ENCODE measurements at places on chromosomes 12 and 14. TPM values are rescaled to one million over a fixed set of nuclear protein-coding genes. Genes with fewer than 3 reads are reported as not detected.

DNA sequence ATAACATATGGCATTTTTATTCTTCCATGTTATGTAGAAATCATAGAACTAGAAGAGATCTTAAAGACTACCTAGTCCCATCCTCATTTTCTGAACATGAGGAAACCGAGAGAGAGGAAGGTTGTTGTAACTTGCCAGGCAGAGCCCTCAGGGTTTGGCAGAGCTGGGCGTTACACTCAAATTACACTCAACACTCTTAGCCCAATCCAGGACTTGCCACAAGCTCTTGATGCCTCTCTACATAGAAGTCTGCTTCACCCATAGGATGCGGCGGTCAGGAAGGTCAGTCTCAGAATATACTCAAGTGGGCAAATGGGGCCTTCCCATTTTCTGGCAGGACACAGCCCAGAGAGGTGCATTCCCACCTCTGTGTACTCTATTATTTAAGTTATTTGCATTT, 208.1 kb downstream of the ZFP36L1 start:
- H3K27me3 ChIP-seq: no peaks in the 10 kb centered on the region
- peaks cover 62% of the 10 kb centered on the region for H3K4me1 ChIP-seq
- H3K27ac ChIP-seq: no peak overlapping the region
- H3K4me3 ChIP-seq: no peak overlapping the region
- DNase-seq: no peak

DNA sequence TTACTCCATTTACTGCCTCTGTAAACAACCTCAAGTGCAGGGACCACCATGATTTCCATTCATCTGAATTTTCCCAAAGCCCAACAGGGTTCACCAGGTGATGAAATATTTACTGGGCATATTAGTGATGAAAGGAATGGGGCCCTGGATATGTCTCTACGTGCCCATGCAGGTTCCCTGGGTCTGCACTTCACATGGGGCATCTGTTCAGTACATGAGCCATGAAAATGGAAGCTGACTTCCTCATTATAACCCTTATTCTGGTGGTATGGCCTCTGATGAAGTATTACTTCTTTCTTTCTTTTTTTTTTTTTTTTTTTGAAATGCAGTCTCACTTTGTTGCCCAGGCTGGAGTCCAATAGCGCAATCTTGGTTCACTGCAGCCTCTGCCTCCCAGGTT, 26.5 kb upstream of the CORO1C start:
- no peak for DNase-seq
- no peaks in the 10 kb centered on the region for H3K36me3 ChIP-seq
- no peak overlapping the region for H3K27ac ChIP-seq
- peaks cover 3% of the 10 kb centered on the region for H3K4me1 ChIP-seq
- H3K4me3 ChIP-seq: no peak overlapping the region

DNA sequence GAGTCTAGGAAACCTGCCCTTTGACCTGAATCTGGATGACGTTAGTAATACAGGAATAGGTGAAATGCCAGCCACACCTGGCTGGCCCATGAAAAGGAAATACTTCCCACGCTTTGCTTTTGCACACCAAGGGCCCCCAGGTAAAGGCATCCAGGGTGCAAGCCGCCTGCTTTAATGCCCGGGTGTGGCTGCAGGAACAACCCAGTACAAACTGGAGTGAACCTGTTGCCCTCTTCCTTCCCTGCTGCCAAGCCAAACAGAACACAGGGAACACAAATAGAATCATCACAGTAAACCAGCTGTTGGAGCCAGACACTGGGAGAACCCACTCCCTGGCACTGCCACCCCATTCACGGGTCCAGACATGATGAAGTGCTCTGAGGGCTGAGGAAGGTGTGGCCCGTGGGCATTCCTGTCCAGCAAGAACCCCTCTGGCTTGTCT, 24.2 kb upstream of the FOS start:
- no peak overlapping the region for H3K27ac ChIP-seq
- H3K4me1 ChIP-seq: peaks cover 19% of the 10 kb centered on the region
- H3K4me3 ChIP-seq: no peak overlapping the region
- no peaks in the 10 kb centered on the region for H3K36me3 ChIP-seq
- H3K27me3 ChIP-seq: peaks cover 3% of the 10 kb centered on the region
- no peak for DNase-seq

The ASCL4 gene
- total RNA-seq: not detected

DNA sequence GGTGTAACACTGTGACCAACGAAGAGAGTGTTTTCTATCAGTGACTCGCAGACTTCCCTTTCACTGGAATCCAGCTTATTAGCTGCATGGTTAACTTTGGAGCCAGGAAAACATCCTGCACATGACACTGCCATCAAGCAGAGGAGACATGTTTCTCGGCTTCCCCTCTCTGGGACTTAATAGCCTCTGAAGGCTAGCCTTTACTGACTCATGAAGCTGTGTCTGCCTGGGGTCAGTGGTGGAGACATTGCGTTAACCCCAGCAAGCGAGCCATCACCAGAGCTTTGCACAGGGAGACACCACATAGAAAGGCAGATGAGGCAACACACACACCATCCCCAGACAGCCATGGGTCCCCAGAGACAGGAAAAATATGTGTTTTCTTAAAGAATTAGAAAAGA, 126.9 kb upstream of the PRICKLE1 start:
- no peak overlapping the region for H3K4me3 ChIP-seq
- no peaks in the 10 kb centered on the region for H3K4me1 ChIP-seq
- H3K36me3 ChIP-seq: peaks cover 11% of the 10 kb centered on the region
- peak overlapping the region; percentile 76 for H3K27ac ChIP-seq
- no peak for DNase-seq
- no peaks in the 10 kb centered on the region for H3K27me3 ChIP-seq

GRCh38 chr12:27424631-27425230, 21.8 kb upstream of the SMCO2 start:
- peaks cover 5% of the 10 kb centered on the region for H3K36me3 ChIP-seq
- H3K4me3 ChIP-seq: no peak overlapping the region
- no peaks in the 10 kb centered on the region for H3K4me1 ChIP-seq
- H3K27me3 ChIP-seq: no peaks in the 10 kb centered on the region
- DNase-seq: no peak

DNA sequence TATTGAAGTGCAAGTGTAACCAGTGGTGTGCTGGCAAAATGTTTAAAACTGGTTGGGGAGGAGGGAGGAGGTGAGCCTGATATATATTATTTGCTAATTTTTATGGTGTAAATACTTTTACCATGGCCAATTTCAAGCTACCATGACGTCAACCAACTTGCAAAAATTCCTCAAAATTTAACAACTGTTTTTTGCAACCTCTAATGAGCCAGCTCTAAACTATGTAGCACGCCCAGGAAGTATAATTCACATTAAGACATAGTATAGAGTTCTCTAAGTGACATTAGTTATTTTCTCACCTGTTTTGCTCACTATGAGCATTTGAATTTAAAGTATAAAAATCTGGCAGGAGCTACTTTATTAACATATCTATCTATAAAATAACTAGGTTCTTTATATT, 41.4 kb downstream of the ATL1 start:
- no peaks in the 10 kb centered on the region for H3K27me3 ChIP-seq
- DNase-seq: no peak
- no peak overlapping the region for H3K4me3 ChIP-seq
- no peak overlapping the region for H3K27ac ChIP-seq
- H3K36me3 ChIP-seq: no peaks in the 10 kb centered on the region

DNA sequence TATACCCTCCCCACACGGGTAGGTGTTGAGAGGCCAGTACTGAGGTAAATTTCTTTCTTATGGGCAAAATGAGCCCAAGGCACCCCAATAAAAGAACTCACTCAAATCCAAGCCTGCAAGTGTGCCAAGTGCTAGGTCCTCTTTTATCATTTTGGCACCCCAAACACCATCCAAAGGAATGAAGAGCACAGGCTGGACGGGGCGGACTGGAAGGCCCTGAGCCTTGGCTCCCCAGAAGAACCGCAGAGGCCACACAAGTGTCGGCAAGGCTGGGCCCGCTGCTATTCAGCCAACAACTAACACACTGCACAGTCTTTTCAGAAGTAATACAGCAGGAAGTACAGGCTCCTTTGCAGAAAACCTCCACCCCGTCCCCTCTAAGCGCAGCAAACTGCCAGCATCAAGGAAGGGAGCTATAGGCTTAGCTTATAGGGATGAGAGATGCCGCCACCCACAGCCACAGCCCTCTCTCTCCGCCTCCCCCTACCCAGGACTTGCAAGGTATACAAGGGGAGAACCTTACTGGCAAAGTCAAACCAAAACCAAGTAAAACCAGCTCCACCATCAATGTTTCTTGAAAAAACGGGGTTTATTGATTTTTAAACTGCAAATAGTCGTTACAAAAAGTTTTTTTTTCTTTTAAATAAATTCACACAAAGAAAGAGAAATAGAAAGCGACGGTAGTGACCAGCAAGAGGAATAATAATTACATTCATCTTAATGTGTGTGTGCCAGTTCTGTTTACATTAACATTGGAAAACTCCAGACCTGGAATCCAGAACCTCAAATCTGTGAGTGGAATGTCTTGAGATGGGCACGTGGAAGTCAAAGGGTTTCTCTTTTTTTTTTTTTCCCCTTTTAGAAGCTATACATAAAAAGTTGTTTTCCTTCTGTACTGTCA, 5.5 kb downstream of the ZFP36L1 start:
- no peak for DNase-seq
- H3K4me1 ChIP-seq: peaks cover 60% of the 10 kb centered on the region
- H3K27me3 ChIP-seq: peaks cover 69% of the 10 kb centered on the region
- peaks cover 63% of the 10 kb centered on the region for H3K36me3 ChIP-seq
